ENCODE measurements at places on chromosomes 12 and 14. TPM values are rescaled to one million over a fixed set of nuclear protein-coding genes. Genes with fewer than 3 reads are reported as not detected.

Gene ASB8
- total RNA-seq, result 45.4 TPM

Gene ANKRD33
- total RNA-seq, result not detected

Gene PLEKHH1
- total RNA-seq, result 0.53 TPM

Gene BATF
- 33.6 TPM for total RNA-seq

Gene PZP
- not detected for total RNA-seq

Gene RNASE8
- total RNA-seq, result not detected
